ENCODE measurements at places on chromosomes 1 and 21.

DNA sequence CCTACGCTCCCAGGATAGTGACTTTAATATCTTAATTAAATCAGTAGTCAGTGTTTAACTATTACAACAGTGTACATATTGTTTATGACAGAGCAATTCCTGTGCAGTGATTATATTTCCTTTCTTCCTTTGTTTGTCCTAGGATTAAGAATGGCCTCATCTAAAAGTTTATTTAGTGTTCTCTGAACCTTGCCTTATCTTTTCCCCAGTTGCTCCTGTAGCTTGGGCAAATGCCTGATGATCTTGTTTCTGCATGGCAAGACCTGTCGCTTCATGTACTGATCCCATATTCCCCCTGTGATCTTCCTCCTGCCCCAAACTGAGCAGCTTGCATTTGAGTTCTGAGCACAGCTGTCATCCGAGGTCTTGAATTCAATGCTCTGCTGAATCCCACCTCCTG lies 69.1 kb upstream of the STUM start:
- DNase-seq, result no peak

- DNase-seq, result peak; percentile 85
Observed at GRCh38 chr21:45405271-45405818, 380 bp downstream of the COL18A1 start.

GRCh38 chr1:33317946-33318345 lies 3.0 kb downstream of the A3GALT2 start:
- DNase-seq, result no peak

DNA sequence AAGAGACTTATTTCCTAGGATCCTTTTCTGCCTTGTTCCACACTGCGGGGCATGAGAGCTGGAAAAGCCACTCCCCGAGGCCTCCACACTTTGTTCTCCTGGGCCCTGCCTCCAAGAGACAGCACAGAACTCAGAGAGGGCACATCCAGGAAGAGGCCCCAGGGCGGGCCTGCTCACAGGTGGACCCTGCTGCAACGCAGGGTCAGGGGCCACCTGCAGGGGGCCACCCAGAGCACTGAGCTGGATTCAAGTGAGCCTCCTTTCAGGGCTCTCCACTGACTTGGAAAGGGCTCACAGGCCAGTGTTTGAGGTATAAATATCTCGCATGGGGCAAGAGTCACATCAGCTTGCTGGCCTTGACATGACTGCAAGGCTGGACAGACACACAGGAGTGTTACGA lies 4.8 kb downstream of the RGS16 start:
- no peak for DNase-seq

GRCh38 chr1:5514527-5515183 lies 477.6 kb downstream of the NPHP4 start:
- peak; percentile 86 for DNase-seq

DNA sequence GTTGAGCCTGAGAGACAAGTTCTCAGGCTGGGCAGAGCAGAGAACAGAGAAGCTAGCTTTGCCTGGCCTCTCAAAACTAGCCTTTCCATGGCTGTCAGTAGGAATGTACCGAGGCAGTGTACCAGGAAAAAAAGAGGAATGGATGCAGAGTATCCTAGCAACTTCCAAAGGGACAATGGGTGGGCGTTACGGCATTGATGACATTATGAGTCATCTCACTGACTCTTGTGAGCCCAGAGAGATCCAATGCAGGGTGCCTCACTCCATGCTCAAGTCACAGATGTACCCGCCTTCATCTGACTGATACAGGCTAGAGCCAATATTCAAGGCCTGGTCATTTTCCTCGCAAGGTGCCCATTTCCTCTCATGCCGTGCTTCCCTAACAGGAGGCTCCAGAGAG lies 51.4 kb upstream of the C8B start:
- peak; percentile 25 for DNase-seq

DNA sequence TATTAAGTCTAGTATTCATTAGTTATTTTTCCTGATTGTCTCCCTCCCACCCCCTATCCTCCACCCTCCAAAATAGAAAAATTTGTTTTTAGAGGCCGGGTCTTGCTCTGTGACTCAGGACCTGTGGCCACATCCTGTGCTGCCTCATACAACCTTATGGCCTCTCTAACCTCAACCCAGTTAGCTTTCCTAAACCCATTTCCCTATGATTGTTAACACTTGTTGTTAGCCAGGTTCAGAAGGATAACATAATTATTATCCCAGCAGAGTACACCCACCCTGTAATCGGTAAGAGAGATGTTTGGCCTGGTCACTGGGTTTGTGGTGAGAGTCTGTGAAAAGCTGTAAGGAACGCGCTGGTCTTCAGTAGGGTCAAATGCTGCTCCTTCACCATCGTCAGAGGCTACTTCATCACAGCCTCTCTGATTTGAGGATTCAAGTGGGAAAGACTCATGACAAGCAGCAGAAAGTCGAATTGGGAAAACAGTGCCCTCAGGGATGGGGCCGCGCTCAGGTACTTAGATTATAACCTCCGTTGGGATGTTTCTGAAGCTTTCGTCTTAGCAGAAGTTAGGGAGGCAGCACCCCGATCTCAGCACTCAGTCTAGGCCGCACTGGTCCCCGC lies 35.9 kb upstream of the HMGN1 start:
- DNase-seq, result no peak

DNA sequence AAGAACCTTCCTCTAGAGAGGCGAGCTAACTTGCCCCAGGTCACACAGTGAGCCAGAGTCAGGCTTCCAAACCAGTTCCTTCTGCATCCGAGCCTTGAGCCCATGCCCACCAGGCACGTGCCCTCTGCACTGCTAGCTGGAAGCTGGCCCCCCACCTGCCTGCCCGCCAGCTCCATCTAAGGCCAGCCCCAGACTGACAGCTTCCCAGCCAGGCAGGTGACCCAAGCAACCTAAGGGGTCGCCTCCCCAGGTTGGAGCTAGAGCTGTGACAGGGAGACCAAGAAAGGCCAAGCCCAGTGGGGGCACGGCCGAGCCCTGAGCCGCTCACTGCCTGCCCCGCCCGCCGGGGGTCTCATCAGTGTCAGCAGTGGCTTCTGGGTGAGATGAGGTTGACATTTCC lies 19.9 kb upstream of the C1QA start:
- no peak for DNase-seq

GRCh38 chr1:209196140-209196539 lies 387.4 kb upstream of the CAMK1G start:
- no peak for DNase-seq

- DNase-seq, result no peak
Observed at GRCh38 chr1:231799363-231799986, 172.9 kb downstream of the DISC1 start.

DNA sequence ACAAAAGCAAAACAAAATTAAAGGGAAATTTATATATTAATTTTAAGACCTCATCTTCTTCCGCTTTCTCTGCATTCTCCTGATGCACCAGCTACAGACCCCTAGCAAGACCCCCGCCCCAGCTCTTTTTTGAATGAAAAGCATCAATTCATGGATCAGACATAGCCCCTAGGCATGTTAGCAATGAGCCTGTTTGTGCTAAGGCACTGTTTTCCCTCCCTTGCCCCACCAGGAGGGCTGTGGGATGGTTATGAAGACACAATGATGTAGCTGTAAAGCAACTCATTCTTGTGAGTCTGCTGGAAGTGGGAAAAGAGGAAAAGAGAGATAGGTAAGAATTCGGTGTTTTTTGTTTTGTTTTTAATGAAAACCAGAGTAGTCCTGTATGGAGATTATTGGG lies 88.5 kb upstream of the ZBTB18 start:
- no peak for DNase-seq

GRCh38 chr1:180251526-180252305 lies 21.7 kb downstream of the LHX4 start:
- no peak for DNase-seq

DNA sequence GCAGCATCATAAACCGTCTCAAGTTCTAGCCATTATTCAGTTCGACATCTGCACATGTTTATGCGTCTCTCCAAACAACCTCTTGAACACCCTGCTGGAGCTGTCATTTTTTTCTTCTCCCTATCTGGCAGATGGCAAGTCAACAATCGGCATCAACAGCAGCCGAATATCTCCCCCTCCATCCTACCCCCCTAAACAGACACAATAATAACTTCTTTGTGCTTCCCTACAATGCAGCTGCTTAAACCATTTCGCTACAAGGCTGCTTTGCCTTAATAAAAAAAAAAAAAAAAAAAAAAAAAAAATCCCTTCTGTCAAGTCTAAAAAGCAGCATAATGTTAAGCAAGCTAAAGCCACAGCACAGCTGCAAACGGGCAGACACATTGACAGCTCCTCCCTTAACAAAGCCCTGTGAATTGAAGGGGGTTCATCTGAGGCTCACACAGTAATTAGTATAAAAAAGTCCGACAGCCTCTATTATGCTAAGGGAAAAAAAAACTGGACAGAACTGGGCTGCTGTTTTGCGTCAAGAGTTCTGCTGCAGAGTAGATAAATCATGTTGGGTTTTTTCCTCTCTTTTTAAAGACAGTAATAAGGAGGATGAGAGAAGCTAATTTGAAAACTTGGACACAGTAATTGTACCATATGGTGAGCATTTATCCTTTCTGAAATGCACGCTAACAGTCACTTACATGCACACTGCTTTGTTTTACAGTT lies 136.4 kb downstream of the AKT3 start:
- no peak for DNase-seq

DNA sequence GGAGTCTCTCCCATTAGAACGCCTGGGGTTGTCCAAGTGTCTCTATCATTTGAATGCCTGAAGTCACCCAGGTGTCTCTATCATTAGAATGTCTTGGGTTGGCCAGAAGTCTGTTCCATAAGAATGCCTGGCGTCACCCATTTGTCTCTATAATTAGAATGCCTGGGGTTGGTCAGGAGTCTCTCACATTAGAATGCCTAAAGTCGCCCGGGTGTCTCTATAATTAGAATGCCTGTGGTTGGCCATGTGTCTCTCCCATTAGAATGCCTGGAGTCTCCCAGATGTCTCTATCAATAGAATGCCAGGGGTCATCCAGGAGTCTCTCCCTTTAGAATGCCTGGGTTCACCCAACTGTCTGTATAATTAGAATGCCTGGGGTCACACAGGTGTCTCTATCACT lies 54.5 kb downstream of the RNF187 start:
- DNase-seq, result no peak

DNA sequence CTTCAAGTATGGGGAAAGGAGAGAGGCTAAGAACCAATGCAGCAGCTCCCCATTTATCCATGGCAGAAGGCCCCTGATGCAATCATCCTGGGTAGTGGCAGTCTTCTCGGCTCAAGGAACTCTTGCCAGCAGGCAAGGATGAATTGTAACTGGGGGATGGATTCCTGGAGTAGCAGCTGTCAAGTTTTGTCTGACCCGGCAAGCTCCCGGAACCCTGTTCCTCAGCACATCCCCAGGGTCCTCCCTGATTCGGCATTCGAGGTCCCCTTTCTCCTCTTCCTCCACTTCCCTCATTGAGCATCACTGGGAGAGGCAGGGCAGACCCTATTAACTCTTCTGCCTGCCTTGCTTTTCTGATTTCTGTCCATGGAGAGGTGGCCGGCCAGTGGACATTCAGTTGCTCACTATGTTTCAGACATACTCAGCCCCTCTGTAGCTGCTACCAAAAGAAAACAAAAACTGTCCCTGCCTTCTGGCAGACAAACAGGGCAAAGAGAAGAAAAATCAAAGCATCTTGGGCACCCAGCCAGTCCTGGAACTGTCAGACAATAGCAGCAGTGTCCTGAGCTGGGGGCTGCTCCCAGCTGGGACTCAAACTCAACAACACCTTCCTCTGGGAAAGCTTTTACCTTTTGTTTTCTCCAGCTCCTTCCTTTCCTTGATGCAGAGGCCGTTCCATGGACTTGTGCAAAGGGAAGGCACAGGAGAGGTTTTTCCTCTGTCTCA lies 5.6 kb upstream of the PTCH2 start:
- DNase-seq, result no peak

GRCh38 chr1:221263831-221264767 lies 384.9 kb downstream of the HLX start:
- peak; percentile 78 for DNase-seq

DNA sequence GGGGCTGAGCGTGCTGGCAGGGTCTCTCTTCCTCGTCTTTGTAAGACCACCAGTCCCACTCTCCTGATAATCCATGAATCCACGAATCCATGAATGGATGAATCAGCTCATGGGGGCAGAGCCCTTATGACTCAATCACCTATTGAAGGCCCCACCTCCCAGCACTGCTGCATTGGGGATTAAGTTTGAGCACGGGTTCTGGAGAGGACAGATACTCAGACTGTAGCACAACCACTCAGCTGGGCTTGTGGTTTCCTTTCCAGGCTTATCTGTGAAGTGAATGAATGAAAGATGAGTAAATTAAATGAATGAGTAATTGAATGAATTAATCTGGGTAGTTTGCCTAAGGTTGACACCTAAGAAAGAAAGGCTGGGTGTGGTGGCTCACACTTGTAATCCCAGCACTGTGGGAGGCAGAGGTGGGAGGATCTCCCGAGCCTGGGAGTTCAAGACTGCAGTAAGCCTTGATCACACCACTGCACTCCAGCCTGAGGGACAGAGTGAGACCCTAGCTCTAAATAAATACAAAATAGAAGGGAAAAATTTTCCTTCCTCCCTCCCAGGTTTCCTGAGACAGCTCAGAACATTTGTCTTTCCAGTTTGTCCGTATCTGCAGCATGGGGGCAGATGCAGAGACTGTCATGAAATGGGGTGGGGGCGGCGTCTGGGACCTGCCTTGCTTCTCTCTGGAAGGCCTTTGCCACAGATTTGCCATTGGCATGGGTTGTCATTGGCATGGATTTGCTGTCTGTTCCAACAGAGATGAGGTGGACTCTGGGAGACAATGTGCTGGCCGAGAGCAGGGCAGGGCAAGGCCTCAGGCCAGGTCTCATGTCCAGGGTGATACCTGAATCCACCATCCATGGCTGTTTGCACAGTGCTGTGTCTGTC lies 187.7 kb upstream of the C1orf174 start:
- DNase-seq, result no peak

GRCh38 chr21:38661197-38661871 lies 144.4 kb upstream of the ETS2 start:
- peak; percentile 30 for DNase-seq

GRCh38 chr1:156689035-156689952 lies 12.1 kb upstream of the NES start:
- DNase-seq, result peak; percentile 86

GRCh38 chr1:86687595-86687994 lies 16.8 kb upstream of the SH3GLB1 start:
- DNase-seq, result peak; percentile 15

DNA sequence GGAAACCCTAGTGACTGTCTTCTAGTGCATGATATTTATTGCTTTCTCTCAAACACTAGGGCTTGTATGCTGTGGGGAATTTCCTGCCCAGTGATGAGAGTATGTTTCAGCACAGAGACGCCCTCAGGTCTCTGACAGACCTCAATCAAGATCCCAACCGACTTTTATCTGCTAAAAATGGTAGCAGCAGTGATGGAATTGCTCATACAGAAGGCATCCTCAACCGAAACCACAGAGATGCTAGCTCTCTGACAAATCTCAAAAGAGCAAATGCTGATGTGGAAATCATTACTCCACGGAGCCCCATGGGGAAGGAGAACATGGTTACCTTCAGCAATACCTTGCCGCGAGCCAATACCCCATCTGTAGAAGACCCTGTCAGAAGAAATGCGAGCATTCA lies 41.3 kb downstream of the PLPPR4 start:
- DNase-seq, result peak; percentile 15

GRCh38 chr1:209405183-209405814 lies 178.2 kb upstream of the CAMK1G start:
- DNase-seq, result no peak

- no peak for DNase-seq
Observed at GRCh38 chr1:2275796-2276536, 47.8 kb downstream of the SKI start.

All from AG08396 (cell line).